ENCODE measurements at places on chromosomes 5 and 9. TPM values are rescaled to one million over a fixed set of nuclear protein-coding genes. Genes with fewer than 3 reads are reported as not detected.

- H3K4me1 ChIP-seq = no peaks in the 10 kb centered on the region
- H3K4me3 ChIP-seq = no peak overlapping the region
Measured at GRCh38 chr9:78664370-78664769, 367.4 kb downstream of the PSAT1 start.

GRCh38 chr5:16727755-16728325 lies 111.0 kb upstream of the RETREG1 start:
- H3K27me3 ChIP-seq = no peaks in the 10 kb centered on the region
- H3K36me3 ChIP-seq = no peaks in the 10 kb centered on the region

The HTR4 gene
- total RNA-seq = 1.8 TPM

The CD72 gene
- total RNA-seq = 4.7 TPM

The SLC27A6 gene
- not detected for total RNA-seq

- no peak overlapping the region for H3K27ac ChIP-seq
- H3K4me3 ChIP-seq = peak overlapping the region; percentile 62
- no peaks in the 10 kb centered on the region for H3K27me3 ChIP-seq
- H3K36me3 ChIP-seq = no peaks in the 10 kb centered on the region
- no peaks in the 10 kb centered on the region for H3K4me1 ChIP-seq
- DNase-seq = no peak
Measured at GRCh38 chr5:127228540-127229184, 61.9 kb upstream of the MEGF10 start.

The KCNV2 gene
- total RNA-seq = not detected

- DNase-seq = no peak
- H3K36me3 ChIP-seq = no peaks in the 10 kb centered on the region
- H3K4me3 ChIP-seq = no peak overlapping the region
Measured at GRCh38 chr9:36187414-36187813, 3.3 kb upstream of the CLTA start.

DNA sequence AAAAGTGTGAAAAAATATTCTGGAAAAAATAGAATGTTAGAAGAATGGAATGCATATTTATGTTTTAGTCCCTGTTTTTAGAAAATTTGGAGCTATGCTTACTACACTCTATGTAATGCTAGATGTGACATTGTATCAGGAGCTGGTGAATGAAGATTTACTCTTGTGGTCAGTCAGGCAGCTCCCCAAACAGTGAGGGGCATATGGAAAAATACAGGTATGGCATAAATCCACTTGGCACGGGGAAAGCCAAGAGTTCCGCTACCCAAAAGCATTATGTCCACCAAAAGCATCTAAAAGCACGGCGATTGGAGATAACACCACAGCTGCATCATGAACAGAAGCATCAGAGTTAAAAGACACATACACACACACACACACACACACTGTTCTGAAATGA lies 220.2 kb upstream of the KLF9 start:
- no peaks in the 10 kb centered on the region for H3K36me3 ChIP-seq
- no peak overlapping the region for H3K4me3 ChIP-seq
- no peaks in the 10 kb centered on the region for H3K27me3 ChIP-seq
- H3K4me1 ChIP-seq = no peaks in the 10 kb centered on the region
- DNase-seq = no peak
- no peak overlapping the region for H3K27ac ChIP-seq

DNA sequence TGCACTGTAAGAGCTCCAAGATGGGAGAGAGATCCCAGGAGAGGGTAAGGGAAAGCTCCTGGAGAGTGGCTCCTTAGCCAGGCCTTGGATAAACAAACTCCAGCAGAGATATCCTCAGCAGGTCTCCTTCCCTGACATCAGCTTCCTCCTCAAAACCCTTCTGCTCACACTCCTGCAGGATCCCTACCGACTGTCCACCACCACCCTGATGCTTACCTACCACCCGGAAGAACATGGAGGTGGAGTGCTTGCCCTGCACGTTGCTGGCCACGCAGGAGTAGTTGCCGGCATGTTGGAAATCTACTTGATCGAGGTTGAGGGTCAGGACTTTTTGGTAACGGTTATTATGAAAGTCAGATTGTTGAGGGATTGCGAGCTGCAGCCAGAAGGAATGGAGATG lies 9.3 kb downstream of the CSF1R start:
- H3K4me3 ChIP-seq = no peak overlapping the region
- H3K4me1 ChIP-seq = no peaks in the 10 kb centered on the region
- peak; percentile 29 for DNase-seq
- no peak overlapping the region for H3K27ac ChIP-seq
- no peaks in the 10 kb centered on the region for H3K27me3 ChIP-seq
- no peaks in the 10 kb centered on the region for H3K36me3 ChIP-seq

The LMX1B gene
- not detected for total RNA-seq

DNA sequence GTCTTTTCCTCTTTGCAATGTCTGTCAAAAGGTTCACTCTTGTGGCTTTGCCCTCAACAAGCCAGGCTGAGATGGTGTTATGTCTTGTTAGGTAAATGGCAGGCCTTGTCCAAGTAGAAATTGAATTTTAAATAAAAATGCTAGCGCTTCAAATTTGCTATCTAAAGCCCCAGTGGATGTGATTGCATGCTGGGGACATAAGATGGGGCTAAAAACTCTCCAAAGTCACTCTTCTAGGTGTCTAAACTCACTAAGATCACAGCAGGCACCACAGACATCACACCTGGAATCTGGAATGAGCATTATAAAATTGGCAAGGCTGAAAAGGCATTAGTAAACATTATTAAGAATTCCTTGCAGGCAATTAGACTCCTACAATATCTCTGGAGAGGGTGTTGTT lies 262.7 kb upstream of the CLINT1 start:
- no peak for DNase-seq
- no peak overlapping the region for H3K4me3 ChIP-seq
- H3K4me1 ChIP-seq = no peaks in the 10 kb centered on the region
- no peaks in the 10 kb centered on the region for H3K27me3 ChIP-seq

The FIBCD1 gene
- total RNA-seq = not detected

- no peak overlapping the region for H3K27ac ChIP-seq
- no peaks in the 10 kb centered on the region for H3K4me1 ChIP-seq
- H3K4me3 ChIP-seq = no peak overlapping the region
- H3K36me3 ChIP-seq = no peaks in the 10 kb centered on the region
- DNase-seq = peak; percentile 62
Measured at GRCh38 chr5:170225326-170226128, 7.3 kb upstream of the C5orf58 start.

DNA sequence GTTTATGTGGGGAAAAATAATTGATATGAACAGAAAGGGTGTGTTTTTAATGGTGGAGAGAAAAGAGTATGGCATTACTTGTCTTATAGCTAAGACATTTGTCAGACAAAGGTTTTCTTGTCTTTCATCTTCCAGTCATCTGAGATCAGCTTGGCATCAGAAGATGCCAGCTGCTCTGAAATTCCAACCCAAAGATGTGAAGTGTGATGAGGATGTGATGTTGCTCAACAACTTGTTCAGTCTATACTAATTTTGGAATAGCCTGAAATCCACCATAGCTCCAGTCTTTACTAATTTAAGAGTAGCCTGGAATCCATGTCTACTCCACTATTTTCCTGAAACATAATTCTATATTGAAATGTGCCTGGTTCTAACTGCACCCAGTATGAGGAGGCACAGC lies 182.3 kb downstream of the CFAP90 start:
- DNase-seq = no peak
- H3K36me3 ChIP-seq = no peaks in the 10 kb centered on the region
- no peak overlapping the region for H3K27ac ChIP-seq
- no peak overlapping the region for H3K4me3 ChIP-seq

- H3K4me3 ChIP-seq = no peak overlapping the region
- H3K4me1 ChIP-seq = no peaks in the 10 kb centered on the region
- no peaks in the 10 kb centered on the region for H3K36me3 ChIP-seq
- DNase-seq = no peak
- no peak overlapping the region for H3K27ac ChIP-seq
Measured at GRCh38 chr9:132857616-132858342, 20.3 kb downstream of the AK8 start.

All from liver (tissue), 10 donors.